HFFc6 (cell line): ENCODE measurements at places on chromosomes 5 and 9. TPM values are rescaled to one million over a fixed set of nuclear protein-coding genes. Genes with fewer than 3 reads are reported as not detected.

DNA sequence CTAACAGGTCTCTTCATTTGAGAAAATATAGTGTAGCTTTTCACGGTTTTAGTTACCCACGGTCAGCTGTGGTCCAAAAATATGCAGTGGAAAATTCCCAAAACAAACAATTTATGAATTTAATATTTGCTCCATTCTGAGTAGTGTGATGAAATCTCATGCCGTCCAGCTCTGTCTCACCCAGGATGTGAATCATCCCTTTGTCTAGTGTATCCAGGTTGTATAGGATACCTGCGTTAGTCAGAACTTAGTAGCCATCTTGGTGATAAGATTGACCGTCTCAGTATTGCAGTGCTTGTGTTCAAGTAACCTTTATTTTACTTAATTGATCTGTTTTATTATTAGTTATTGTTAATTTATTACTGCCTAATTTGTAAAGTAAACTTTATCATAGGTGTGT is 41.1 kb downstream of the NDUFS4 start:
- DNase-seq: no peak

GRCh38 chr9:92749071-92749933 is 15.3 kb downstream of the BICD2 start:
- DNase-seq: no peak

GRCh38 chr5:174030286-174030685 is 15.2 kb upstream of the NSG2 start:
- no peak for DNase-seq

MEIKIN gene
- total RNA-seq: not detected in 3 replicates

DMRT3 gene
- not detected in 3 replicates for total RNA-seq

PCDHB13 gene
- total RNA-seq: 3.4 to 4.5 TPM (median 3.4 TPM) in 3 replicates

CTSV gene
- 0.07 to 0.18 TPM (median 0.14 TPM) in 3 replicates for total RNA-seq

LRRC70 gene
- total RNA-seq: 0.13 to 0.57 TPM in 2 of 3 replicates, not detected in the other

LHX3 gene
- total RNA-seq: not detected in 2 replicates

GRCh38 chr5:116071211-116071610 is 13.6 kb upstream of the COMMD10 start:
- DNase-seq: no peak

DNA sequence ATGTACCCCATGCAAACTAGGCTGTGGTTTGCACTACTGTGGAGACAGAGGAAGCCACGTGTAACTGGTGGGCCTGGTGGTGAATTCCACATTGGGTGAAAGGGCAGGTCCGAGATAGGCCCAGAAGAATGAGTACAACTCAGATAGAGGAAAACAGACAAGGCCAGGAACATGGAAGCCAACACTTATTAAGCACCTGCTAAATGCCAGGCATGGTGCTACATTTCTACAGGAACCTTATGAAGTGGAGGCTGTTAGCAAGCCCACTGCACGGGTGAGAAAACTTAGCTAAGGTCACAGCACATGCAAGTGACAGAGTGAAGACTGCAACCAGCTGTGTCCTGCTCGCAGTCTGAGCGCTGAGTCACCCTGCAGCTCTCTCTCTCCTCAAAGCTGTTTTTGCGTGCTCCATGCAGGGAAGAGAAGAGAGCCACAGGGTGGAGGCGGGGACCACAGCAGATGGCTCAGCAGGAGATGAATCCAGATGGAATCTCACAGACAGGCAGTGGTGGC is 65.5 kb upstream of the SPTLC1 start:
- DNase-seq: peak; percentile 88

GRCh38 chr5:113219695-113220094 is 215.1 kb downstream of the TSSK1B start:
- DNase-seq: no peak

BARHL1 gene
- not detected in 3 replicates for total RNA-seq

DNA sequence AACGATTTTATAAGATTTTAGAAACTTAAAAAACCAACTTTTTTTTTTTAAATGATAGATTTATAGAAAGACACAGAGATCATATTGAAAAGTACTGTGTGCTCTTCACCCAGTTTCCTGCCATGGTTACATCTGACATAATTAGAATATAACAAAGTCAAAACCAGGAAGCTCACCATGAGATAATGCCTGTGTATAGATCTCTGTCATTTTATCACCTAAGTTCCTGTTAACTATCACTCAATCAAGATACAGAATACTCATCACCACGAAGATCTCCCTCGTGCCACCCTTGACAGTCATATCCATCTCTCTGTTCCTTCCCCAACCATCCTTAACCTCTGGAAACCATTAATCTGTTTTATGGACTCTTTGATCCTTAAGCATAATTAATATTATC is 39.1 kb downstream of the POC5 start:
- no peak for DNase-seq

GRCh38 chr5:87946271-87946670 is 322.4 kb downstream of the TMEM161B start:
- no peak for DNase-seq

DNA sequence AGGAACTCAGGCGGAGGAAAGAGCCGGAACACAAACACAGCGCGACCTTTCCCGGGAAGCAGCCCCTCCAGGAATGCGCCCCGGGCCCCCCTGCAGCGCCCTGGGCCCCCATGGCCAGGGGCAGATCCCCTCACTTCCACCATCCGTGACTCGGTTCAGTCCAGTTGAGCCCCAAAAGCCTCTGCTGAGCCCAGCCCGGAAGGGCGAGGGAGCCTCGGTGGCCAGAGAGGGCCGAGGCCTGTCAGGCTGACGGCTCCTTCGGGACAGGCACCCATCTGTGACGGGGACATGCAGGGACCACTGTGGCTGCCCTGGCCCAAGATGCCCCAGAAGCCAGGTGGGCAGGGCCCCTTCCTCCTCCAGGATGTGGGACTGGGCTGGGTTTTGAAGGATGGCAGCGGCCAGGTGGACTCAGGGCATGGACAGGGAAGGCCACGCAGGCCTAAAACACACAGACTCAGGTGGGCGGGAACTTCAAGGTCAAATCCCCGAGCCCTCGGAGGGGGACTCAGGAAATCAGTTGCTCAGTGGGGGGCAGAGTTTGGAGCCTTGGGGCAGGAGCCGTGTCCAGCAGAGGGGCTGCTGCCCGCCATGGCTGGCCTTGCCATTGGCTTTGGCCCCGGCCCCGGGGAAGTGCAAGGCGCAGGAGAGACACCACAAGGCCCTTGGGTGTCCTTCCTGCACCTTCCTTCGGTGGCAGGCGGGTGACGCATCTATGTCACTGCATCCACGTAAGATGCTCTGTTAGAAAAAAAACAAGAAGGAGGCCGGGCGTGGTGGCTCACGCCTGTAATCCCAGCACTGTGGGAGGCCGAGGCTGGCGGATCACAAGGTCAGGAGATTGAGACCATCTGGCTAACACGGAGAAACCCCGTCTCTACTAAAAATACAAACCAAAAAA is 29.7 kb upstream of the ABO start:
- DNase-seq: no peak

- no peak for DNase-seq
These were observed 22.6 kb downstream of the CCNJL start for GRCh38 chr5:160289721-160290120.
